ENCODE measurements at places on chromosomes 13 and 19.
A peak's percentile ranks its signal among the peaks of the same experiment; 100 is the strongest.

DNA sequence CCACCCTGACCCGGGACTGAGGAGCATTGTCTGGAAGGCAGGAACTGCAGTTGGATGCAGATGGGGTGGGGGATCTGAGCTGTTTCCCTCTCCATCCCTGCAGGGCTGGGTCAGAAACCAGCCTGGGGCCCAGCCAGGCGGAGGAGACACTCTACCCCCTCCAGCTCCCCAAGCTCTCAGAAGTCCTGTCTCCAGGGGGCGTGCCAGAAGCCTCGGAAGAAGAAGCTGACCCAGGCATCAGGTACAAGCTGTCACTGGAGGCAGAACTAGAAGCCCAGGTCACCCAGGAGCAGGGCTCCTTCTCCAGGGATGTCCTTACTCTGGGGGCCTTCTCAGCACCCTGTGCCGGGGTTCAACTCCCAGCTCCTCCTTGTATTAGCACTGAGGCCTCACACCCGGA is 15.5 kb downstream of the SIX5 start:
- DNase-seq: no peak

DNA sequence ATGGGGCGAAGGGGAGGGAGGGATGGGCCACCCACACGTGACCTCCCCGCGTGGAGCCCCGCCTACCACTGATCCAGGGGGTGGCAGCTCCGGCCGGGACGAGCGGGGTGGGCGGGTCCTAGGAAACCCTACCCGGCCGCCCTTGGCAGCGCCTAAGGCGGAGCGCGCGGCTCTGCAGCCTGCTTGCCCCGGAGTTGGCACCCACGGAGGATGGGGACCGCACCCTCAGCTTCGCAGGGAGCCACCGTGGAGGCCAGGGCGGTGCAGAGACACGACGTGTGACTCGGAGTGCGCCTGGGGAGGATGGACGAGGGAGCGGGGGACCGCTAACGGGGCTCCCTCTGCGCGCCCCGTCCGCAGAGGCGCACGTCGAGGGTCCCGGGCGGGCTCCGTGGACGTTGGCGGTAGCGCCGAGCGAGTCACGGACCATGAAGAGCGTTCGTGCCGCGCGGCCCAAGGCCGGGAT is at the start of gene RGS9BP:
RGS9BP (plus strand) TSS at position 129 of the 466 bp plus-strand sequence. CDS start 416 bp downstream, outside the sequence.
- DNase-seq: peak; percentile 70

GRCh38 chr13:64845110-64845509 is 2385.0 kb downstream of the PCDH9 start:
- DNase-seq: no peak

DNA sequence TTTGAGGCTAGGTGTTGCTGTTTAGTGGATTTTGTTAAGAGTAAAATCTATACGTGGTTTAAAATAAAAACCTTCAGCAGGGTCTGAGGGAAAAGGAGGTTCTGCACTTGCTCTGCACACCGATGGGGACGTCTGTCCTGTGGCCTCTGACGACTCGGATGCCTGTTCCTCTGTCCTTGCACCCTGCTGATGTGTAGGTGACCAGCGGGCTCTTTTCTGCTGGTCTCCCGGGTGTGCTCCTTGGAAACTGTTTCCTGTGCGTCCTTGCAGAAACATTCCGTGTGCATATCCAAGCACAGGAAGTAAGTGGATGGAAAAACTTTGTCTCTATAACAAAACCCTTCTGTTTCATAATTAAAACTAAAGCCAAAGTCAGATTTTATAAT is 3.8 kb downstream of the ATP4B start:
- no peak for DNase-seq

GRCh38 chr19:56333506-56333905 is 18.9 kb upstream of the ZSCAN5A start:
- DNase-seq: peak; percentile 65

GRCh38 chr13:48235341-48236135 is 2.5 kb downstream of the ITM2B start:
- peak; percentile 46 for DNase-seq

DNA sequence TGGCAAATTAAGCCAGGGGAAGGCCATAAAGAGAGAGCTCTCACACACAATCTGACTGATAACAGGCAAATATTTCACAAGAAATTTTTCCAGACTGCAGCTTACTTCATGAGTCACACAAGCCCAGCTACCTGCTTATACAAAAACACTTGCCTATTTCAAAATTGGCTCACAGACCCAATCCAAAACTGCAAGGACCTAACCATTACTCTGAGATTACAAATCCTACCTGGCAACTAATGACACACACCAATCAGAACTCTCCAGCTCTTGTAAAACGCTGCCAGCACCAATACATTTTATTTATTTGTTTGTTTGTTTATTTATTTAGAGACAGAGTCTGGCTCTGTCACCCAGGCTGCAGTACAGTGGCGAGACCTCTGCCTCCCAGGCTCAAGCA is 18.1 kb upstream of the ZFP82 start:
- no peak for DNase-seq

DNA sequence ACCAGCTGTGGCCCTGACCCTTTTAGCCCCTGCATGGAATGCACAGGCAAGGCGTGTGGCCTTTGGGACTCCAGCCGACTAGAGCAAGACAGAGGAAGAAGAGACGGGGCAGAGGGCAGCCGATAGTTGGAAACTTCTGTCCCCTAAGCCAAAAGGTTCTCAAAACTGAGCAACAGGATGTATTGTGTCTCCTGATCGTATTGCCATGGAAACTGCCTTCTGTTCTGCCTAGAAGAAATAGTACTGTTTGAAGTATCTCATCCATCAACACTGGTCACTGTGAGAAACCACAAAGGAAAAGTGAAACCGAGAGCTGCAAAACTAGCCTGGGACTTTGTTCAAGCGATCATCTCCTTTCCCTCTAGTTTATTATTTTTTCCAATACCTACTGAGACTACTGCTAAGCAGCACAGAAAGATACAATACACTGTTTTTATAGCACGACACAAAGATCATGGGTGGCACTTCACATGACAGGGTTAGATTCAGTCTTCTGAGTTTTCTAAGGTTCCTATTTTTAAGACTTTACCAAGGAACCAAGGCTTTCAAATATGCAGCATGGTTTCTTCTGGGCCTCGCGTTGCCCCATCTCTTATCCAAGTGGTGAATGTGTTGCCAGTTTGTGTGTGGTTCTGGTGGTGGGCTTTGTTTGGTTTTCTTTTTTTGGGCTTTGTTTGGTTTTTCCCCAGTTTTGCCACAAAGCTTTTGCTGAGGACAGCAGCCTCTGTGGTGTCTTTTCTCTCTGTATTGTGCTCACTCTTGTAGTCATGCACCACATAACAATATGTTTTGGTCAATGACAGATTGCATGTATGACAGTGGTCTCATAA is 49.3 kb upstream of the GPR183 start:
- peak; percentile 76 for DNase-seq

- DNase-seq: no peak
Observed at GRCh38 chr13:31967155-31967554, 64.4 kb upstream of the FRY start.

- DNase-seq: no peak
Observed at GRCh38 chr13:34467450-34468083, 474.5 kb upstream of the NBEA start.

DNA sequence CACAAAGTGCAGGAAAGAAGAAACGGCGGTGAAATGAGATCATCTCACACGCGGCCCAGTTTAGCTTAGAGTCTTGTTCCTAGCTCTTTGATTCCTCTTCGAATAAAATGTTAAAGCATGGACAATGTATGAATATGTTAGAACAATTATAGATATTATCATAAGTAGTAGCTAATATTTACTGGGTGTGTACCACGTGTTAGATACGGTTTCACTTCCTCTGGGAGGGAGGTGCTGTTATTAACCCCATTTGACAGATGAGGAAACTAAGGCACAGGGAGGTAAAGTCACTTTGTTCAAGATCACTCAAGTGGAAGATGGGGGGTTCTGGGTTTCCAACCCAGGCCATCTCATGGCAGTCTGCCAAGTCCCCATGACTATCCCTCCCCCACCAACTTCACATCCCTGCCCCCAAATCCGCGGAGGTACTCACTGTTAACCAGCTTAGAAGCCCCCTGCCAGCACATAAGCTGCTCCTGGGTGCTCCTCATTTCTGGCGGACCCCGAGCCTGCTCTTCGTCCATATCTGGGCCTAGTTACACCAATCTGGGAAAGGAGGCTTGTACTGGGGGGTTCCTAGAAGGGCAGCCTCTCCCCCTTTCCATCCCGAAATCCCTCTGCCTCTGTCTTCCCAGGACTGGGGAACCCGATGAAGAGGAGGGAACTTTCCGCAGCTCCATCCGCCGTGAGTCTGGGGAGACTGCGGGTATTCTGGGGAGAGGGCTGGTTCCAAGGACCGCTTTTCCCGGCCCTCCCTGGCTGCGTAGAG is 1.0 kb upstream of the FXYD7 start:
- no peak for DNase-seq

DNA sequence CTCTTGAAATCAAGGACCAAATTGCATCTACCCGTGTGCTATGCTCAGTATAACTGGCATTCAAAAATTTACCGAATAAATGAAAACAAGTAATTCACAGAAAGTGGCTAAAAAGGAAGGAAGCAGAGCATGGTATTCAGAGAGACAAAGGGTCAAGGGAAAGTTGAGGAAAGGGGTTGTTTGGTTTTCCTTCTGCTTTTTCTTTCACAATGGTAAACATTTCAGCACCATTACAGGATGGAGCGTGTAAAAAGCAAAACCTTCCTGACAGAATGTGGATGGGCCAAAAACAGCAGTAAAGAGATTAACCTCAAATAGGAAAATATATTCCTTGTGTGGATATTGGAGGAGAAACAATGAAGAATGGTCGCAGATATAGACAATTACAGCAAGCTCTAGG is 14.8 kb downstream of the DIAPH3 start:
- DNase-seq: no peak

DNA sequence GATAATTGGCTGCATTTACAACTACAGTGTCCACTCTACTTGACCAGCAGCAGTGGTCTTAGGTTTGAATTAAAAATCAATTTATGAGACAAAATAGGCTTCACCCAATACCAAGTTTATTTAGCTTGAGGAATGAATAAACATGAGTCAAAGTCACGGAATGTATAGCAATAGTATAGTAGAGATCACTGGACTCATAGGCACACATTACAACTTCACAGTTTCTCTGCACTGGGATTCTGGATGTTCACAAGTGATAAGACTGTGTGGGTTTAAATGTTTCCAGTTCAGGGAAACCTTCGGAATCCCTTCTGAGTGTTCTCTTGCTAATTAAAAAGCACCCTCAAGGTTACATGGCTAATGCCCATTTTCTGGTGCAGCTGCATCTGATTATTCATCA is 1064.9 kb downstream of the SLITRK5 start:
- no peak for DNase-seq

- no peak for DNase-seq
Observed at GRCh38 chr13:113943821-113944565, 29.9 kb downstream of the C13orf46 start.

- no peak for DNase-seq
Observed at GRCh38 chr13:97435794-97436193, 1.8 kb downstream of the RAP2A start.

- peak; percentile 78 for DNase-seq
Observed at GRCh38 chr13:94079876-94080275, 399.6 kb downstream of the DCT start.

- DNase-seq: no peak
Observed at GRCh38 chr19:35774274-35775045, 904 bp upstream of the ARHGAP33 start.

GRCh38 chr19:40421993-40422747 is 3.6 kb downstream of the SERTAD1 start:
- no peak for DNase-seq

- DNase-seq: no peak
Observed at GRCh38 chr13:21006141-21007005, 55.0 kb downstream of the LATS2 start.

GRCh38 chr13:109885235-109885634 is 98.9 kb upstream of the IRS2 start:
- no peak for DNase-seq

- DNase-seq: peak; percentile 95
Observed at GRCh38 chr13:31749929-31750328, 10.6 kb downstream of the RXFP2 start.

- DNase-seq: no peak
Observed at GRCh38 chr13:91184244-91184926, 163.1 kb upstream of the MIR17HG start.

GRCh38 chr19:21134934-21135366 is 6.9 kb upstream of the ZNF431 start:
- no peak for DNase-seq

DNA sequence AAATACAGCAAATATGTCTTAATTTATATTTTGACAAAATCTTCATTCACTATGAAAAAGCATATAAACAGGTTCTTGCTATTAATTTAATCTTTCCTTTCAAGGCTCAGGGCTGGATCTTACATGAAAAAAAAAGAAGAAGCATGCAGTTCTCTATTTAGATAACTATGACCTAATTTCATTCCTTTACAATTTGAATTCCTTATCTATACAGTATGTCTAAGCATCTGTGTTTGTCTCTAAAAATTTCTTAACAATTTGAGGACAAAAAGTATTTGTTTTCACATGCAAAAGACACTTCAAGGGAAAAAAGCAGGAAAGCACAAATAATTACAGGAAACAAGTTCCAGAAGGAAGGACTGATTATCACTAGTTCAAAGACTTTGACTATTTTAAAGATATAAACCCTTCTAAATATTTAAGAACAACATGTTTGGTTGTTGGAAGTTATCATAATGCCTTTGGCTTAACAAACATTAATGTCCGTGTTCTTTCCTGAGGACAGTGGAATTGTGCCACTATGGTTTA is 157.5 kb downstream of the TBC1D4 start:
- DNase-seq: no peak

DNA sequence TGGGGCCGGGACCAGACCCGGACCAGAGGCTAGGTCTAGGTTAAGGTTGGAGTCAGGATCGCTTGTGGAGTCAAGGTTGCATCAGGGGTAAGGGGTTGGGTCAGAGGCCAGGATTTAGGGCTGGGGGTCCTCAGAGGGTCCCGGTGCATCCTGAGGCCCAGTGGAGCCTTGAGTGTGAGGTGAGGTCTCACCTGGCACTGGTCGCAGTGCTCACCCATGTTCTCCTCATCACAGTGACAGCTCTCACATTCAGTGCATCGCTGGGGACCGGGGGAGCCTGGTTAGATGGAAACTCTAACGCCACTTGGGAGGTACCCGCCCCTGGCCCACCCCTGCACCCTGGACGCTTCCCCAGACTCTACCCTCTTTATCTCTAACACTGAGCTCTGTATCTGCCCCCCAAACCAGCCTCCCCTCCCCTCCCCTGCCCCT is 3.1 kb downstream of the HRC start:
- no peak for DNase-seq

Data from AG10803 (cell line).